ENCODE measurements at places on chromosomes 6 and 20.

- no peak for DNase-seq
These were observed 110.1 kb downstream of the PREP start for GRCh38 chr6:105292689-105293339.

GRCh38 chr6:41277605-41278004, 8.9 kb downstream of the TREM1 start:
- DNase-seq, result no peak

DNA sequence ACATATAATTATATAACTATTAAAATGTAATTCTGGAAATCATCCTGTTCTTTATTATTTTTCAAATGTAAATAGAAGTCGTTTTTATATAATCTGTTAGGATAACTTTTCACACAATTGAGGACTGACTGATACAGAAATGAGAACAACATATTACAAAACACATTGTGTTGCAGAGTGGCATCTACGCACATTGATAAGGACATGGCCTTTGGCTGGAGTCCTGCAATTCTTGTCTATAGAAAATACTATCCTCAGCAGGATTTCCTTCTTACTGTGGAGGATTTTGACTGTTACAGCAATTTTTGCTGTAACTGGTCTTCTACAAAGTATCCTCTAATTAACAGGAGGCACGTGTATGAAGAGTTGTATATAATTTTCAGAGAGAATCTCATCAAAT, 19.8 kb downstream of the SH3BGRL2 start:
- DNase-seq, result no peak

DNA sequence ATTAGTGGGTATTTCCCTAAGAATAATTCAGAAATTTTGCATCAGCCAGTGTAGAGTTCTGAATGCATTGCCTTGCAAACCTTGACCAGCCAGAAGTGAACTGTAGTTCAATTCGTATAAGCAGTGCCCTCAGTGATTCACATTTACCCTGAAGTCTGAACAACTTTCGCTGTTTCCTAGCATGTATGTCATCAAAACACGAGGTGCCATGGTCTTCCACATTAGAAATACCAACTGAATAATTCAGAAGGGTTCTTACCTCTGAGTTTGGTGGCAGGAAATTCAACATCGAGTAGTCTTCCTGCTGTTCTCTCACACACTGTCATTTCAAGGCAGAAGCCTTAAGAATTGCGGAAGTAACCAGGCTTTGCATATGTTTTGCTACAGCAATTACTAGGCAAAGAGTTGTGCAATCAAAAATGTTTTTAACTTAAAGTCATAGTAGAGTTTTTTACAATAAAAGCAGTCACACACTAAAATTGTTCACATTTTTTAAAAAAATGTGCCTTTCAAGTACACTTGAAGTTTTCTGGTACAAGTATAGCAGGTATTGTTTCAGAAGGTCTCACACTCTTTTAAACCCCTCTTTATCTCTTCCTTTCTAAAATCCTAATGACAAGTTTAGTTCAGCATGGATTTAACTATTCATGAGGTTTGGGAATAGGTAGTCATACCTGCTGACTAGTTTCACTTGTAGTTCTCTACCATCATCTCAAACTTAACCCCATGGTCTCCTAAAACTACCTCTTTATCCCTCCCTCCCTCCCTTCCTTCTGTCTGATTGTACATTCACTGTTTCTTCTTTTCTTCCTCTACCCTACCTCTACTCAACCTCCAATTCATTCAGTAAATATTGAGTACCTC, 118.3 kb downstream of the STXBP5 start:
- DNase-seq, result peak; percentile 11

GRCh38 chr6:137824896-137825295, 42.2 kb upstream of the TNFAIP3 start:
- DNase-seq, result no peak

DNA sequence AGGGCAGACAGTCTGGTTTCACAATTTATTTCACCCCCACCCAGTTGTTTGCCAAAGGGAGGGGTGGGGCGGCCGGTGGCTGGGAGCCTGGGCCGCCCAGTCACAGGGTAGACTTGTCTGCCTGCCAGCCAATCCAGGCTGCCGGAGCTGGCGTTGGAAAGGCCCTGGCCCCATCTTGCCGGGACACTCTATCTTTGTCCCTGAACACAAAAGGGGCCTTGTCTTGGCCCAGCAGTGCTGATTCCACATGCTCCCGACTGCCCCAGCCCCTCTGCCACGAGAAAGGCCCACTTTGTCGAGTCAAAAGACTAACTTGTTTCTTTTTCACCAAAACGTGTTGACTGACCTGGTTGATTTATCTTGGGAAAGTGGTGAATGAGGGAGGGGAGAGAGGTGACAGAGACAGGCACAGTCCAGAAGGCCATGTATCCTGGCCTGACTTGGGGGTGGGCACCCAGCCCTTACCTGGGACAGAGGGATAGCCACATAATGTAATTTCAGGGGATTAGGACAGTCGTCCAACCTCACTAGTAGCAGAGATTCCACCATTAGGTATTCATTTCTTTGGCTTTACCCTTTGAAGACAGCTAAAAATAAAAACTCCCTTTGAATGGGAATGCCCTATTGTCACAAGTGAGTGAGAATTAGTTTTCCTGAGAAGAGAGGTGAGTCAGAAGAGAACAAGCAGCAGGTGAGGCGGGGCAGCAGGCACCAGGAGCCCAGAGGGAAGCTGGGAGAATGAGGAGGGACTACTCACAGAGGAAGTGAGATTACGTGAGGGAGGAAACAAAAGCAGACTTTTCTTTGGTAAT, 67.0 kb upstream of the SIRPA start:
- DNase-seq, result no peak

GRCh38 chr6:141460743-141461484, 671.8 kb upstream of the GJE1 start:
- no peak for DNase-seq

DNA sequence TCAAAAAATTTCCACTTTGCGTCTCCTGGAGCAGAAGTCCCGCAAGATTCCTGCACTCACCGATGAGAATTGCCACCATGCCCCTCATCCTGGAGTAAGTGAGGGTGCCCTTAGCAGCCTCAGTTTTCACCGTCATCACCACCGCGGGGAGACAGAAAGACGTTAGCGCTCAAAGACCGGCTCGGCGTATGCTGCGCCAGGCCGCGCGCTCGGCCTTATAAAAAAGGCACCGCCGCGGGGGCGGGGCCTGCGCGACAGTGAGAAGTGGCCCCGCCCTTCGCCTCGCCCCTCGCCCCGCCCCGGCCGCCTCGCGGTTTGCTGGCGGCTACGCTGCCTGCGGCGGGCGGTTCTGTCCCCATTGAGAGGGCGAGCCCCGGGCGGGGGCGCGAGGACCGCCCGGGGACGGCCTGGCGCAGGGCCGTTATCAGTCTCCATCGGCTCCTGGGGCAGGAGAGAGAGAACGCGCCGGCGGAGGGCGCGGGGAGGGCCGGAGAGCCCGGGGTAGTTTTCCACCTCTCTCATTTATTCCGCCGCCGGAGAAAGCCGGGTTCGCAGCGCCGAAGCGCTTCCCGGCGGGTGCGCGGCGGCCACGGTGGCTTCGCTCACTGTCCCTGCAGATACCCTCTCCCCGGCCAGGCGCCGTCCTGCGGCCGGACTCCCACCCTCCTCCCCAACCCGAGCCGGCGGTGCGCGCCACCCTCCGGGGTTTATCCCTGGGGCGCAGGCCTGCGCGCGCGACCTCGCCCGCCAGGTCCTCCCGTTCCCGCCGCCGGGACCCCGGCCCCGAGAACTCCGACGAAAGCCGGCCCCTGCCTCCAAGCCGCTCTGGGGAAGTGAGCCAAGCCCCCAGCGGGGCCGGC, 122.5 kb upstream of the SLC2A12 start:
- DNase-seq, result peak; percentile 94

GRCh38 chr6:66127061-66127460, 420.0 kb upstream of the EYS start:
- no peak for DNase-seq

GRCh38 chr6:160029525-160029924, 60.6 kb downstream of the IGF2R start:
- no peak for DNase-seq

- no peak for DNase-seq
These were observed 1.9 kb upstream of the SLC35D3 start for GRCh38 chr6:136920216-136920615.

- no peak for DNase-seq
These were observed 12.4 kb downstream of the FRS3 start for GRCh38 chr6:41767112-41767833.

- peak; percentile 11 for DNase-seq
These were observed 104.4 kb downstream of the NCR2 start for GRCh38 chr6:41439524-41440418.

- DNase-seq, result no peak
These were observed 212.6 kb downstream of the MOXD1 start for GRCh38 chr6:132188556-132189264.

GRCh38 chr6:52326540-52327364, 35.2 kb upstream of the PAQR8 start:
- DNase-seq, result no peak

DNA sequence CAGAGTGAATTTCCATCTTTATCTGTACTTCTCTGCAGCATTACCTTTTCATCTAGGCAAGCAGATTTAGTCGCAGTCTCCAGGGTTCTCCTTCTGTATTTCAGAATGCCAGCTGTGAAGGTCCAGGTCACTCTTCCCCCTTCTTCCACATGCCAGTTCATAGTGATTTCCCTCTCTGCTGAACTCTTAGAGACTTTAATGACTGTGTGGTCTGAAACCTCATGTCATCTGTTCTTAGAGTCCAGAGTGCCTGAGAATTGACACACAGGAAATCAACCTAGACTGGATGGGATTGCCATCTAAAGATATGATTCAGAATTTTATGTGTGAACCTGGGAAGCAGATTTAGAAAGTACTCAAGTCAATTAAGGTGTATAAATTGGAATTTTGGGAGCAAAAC, 248.1 kb downstream of the TPBG start:
- DNase-seq, result no peak

DNA sequence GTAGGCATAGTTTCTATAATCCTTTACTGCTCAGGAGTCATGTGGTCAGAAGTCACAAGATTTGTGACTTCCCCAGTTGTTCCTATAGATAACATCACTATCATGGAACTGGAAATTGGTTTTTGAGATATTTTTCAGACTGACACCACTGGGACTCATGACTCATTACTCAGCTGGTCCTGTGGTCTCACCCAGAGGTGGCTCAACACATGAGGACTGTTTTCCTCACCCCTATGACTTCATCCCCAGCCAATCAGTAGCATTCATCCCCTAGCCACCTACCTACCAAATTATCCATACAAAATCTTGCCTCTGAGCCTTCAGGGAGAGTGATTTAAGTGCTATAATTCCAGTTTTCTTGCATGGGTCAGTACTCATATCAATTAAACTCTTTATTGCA, 1217.7 kb downstream of the EPHA7 start:
- DNase-seq, result no peak

DNA sequence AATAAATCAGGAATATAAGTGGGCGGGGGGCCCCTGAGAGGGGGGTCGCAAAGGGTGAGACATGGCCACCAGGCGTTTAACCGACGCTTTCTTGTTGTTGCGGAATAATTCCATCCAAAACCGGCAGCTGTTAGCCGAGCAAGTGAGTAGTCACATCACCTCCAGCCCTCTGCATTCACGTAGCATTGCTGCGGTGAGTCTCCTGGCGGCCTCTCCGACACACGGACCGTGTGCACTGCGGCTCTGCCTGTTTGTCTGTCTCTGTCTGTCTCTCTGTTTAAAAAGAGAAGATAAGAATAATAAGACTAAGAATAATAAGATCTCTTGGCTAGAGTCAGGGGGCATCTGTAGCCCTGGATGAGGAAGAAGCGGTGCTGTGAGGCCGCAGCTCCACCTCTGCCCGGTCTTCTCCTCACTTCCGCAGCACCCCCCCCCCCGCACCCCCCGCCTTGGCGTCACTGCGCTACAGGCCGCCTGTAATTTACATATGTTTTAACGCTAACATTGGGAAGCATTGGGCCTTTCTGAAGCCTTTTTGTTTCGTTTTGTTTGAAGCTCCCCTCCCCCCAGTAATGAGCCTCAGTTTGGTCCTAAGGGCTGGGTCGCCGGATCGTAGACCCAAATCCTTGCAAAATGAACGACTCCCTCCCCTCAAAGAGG, 993 bp downstream of the STX16 start:
- peak; percentile 62 for DNase-seq

DNA sequence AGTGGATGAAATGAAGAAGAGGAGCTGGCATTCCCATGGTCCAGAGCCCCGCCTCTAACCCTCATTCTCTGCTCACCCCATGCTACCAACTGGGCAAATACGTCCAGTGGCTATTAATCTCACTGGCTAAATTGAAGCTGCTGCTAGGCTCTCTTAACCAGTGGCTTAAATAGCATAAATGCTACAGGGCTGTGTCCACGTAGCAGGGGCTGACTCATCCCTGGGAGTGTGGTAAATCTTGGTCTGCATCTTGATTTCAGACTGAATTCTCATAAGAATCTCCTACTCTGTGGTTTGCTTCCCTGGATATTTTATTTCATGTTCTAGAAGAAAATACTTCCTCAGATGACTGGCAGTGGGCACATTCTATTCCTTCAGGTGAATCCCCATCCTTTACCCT, 193.1 kb upstream of the ARG1 start:
- DNase-seq, result no peak

Data from stimulated activated CD4-positive, alpha-beta T cell treated with anti-CD3 and anti-CD28 coated beads, Interleukin-4, amount 100 ng/mL, for 24 hours (primary cell).